ENCODE measurements at places on chromosomes 2 and 18.

- DNase-seq: no peak
Observed at GRCh38 chr2:98512699-98513098, 68.0 kb downstream of the INPP4A start.

GRCh38 chr2:1269812-1270211 is 143.5 kb upstream of the TPO start:
- DNase-seq: no peak

DNA sequence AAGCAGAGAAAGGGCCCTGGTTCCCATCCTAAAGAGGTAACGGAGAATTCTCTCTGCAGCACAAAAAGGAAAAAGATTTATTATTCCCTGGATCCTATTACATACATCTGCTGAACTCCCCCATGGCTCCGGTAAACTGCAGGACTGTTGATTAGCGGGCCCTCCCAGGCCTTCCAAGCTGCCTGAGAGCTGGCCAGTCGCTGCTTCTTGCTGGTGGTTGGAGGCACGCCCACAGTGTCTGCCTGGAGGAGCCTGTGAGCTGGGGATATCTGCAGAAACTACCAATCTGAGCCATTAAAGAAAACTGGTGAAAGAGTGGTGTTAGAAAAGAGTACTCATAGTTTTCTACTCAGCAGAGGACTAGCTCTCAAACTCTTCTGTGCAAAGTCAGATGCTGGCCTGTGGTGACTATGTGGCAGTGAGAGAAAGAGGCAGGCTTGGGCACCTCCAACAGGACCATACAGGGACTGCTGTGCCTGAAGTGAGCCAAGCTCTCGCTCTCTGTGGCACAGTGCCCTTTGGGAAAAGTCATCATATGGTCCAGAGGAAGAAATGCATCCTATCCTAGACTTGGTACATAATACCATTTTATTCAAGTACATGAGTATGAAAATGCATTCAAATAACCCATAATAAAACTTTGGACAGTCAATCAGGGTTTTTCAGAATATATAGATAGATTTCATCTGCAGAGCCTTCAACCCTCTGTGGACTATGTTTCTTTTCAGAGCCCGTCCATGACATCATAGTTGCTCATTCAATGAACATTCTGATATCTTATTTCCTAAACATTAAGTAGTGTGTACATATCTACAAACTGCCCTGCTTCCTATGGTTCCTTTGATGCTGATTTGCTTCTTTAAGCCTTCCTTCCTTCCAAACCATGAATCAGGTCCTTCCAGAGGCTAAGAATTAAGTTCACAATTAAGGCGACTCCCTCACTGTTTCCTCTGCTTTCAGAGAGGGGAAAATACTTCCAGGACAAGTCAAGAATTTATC is 242.0 kb upstream of the LYPD1 start:
- DNase-seq: peak; percentile 38

DNA sequence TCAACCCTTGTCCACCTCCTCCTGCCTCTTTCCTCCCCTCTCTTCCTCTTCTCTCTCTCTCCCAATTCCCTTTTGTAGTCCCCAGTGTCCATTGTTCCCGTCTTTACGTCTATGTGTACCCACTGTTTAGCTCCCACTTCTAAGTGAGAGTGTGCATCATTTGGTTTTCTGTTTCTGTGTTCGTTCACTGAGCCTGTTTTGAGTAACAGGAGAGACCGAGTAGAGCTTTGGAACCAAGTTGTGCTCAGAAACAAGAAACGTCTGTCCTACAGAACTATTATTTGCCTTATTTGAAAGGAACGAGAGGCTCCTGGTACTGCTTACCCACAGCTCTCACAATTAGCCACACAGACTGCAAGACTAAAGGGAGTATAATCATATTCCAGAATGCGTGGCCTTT is 50.1 kb upstream of the MAPRE2 start:
- DNase-seq: no peak

DNA sequence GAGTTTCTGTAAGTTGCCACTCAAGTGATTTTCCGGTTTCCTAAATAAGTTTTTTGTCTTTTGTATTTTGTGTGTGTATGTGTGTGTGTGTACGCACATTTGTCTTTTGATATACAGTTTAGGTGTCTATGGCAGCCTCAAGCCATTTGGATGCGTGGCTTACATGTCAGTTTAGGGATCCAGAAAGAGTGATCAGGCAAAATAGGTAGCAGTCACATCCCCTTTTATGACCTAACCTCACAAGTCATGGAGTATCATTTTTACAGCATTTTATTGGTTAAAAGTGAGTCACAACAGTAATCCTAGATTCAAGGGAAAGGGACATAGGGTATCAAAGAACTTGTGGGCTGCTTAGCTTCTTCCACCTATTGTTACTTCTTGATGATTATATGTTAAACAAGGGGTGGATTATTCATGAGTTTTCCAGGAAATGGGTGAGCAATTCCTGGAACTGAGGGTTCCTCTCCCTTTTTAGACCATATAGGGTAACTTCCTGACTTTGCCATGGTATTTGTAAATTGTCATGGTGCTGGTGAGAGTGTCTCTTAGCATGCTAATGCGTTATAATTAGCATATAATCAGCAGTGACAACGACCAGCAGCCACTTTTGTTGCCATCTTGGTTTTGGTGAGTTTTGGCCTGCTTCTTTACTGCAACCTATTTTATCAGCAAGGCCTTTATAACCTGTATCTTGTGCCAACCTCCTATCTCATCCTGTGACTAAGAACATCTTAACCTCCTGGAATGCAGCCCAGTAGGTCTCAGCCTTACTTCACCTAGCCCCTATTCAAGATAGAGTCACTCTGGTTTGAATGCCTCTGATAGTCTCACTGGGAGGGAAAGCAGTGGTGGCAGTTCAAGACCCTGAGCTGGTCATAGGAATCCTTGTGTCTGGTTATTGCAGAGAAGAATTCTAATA is 8.6 kb upstream of the SOCS6 start:
- no peak for DNase-seq

GRCh38 chr2:196980001-196980400 is 53.5 kb upstream of the PGAP1 start:
- DNase-seq: no peak

DNA sequence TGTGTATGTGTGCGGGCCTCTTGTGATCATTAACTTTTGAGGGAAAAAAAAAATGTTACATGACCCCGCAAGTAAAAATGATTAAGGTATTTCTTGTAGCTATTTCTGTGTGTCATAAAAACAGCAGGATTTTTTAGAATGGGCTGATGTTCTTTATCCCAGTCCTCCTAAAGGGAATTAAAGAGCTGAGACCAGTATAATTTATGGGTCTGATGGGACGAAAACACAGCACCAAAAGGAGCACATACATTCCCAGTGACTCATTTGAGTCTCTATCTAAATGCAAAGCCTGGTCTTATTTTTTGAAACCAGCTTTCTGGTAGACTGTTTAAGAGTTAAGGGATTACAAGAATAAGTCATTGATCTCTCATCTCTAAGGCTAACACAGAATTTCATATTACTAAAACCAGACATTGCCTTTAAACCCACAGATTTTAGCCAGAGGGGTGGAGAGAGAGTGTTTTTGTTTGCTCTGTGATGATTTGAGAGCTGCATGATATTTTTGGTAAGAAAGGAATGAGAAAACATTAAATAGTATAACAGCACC is 342.3 kb upstream of the EPHA4 start:
- DNase-seq: no peak

DNA sequence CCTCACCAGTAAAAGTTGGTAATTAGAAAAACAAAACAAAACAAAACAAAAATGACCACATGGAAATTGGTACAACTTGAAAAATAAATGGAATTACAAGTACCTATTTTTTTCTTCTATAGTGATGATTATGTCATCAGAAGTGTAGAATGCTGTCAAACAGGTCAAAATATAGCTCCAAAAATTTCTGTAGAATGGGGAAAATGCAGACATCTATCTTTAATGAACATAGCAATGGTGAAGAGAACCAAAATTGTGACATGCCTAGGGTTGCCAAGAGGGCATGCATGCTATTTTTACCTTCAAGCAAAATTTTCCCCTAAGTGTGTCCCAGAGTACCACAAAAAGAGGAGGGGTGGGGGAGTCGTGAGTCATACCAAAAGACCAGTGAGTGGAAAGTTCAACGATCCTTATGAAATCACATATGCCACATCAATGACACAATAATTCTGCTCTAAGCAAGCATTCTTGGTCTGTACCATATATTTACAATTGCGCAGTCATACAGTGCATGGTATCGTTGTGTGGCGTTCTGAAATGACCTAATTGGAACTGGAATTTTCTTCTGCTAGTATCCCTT is 1436.4 kb downstream of the SUCLG1 start:
- no peak for DNase-seq

- DNase-seq: no peak
Observed at GRCh38 chr2:38254796-38255195, 122.3 kb downstream of the ATL2 start.

DNA sequence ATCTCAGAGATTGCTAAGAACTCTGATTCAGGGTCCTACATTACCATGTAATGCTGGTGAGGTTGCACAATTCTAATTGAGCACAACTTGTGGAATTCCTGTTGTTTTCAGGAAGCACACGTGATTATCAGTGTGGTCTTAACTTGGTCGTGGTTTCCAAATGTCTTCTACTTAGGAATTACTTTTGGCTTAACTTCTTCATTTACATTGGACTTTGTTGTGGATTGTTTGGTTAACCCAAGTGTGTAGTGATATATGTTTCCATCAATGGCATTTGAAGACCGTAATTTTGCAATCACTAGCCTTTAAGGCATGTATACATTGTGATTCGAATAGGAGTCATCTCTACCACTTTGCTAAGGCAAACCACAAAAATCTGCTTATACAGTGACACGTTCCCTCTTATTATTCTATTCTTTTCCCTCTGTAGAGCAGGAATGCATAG is 373.3 kb downstream of the IRS1 start:
- no peak for DNase-seq

DNA sequence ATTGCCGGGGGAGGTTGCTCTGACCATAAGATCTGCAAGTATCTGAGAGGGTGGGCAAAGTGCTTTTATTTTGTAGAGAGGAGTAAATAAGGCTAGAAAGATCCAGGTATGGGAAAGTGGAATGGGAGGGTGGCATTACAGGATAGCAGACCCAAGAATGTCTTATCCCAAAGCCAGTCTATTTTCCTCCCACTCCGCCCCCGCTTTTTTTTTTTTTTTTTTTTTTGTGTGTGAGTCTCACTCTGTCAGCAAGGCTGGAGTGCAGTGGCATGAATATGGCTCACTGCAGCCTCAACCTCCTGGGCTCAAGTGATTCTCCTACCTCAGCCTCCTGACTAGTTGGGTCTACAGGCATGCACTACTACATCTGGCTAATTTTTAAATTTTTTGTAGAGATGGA is 31.5 kb downstream of the ARID5A start:
- DNase-seq: no peak

DNA sequence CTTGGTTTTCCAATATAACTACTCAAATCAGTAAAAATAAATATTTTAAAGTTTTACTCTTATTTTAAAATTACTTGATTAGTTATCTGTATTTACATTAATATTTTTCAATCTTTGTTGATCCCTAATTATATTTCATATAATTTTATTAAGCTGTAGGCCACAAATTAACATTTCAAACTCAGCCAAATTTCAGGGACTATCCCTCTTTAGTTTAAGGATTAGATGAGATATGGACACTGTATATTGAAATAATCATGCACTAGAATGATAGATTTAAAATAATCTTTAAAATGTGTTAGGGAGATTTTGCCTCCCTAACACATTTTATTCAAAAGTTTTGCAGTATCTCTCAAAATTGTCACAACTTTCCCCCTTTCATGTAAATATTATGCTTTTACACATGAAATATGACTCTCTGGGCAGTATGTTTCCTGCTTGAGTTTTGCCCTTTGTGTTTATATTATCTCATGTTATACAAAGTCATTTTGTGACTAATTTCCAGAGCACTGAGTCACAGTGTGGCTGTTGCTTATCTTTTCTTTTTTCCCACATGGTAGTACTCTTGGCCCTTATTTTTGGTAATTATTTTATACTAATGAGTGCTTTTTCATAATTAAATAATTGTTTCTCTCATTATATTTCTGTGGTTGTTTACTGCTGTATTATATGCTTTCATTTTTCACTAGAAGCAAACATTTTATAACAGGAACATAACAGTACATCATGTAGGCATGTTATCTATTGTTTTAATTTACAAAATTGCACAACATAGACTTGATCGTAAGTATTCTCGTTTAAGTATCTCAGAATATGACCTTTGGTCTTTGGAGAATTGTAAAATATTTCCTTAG is 1.2 kb downstream of the TFPI start:
- DNase-seq: no peak

DNA sequence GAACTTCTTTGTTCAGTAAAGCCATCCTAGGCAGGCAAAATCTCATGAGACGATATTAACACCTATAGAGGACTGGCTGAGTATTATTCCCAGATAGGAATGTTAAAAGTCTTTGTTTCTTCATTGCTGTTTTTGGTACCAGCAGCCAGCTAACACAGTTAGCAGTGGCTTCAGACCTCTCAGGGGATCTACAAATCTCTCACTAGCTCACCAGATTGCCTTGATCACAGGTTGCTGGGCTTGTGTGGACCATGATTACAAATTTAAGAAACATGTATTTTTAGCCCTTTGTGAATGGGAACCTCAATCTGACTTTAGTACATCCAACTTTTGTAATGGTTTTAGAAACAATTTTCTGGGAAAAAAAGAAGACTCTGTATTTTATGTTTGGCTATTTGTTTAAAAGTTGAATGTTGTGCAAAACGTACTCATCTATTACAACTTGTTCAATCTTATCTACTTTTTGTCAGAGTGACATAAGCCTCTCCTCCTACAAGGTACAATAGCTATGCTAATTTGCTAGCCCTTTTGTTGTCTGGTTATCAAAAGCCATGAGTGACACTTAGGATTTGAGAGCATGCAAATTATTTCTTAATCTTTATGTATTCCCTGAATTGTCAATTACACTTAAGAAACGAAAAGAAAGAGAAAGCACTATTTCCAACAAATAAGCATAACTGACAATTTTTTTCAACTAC is 693.1 kb downstream of the ERBB4 start:
- no peak for DNase-seq

DNA sequence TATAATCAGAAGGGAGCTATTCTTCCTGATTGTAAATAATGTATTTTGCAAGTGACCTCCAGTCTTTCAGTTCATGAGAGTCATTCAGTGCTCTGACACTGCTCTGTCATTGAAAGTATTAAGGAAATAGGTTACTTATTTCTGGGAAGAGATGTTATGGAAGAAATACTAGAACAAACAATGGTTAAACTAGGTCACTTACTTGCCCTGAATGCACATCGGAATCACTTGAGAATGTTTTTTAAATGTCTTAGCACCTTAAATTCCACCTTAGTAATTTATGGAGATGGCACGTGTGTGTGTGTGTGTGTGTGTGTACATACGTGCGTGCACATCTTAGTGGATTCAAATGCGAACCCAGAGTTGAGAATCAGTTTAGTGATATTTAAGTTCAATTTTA is 126.6 kb upstream of the KCNH7 start:
- DNase-seq: no peak

DNA sequence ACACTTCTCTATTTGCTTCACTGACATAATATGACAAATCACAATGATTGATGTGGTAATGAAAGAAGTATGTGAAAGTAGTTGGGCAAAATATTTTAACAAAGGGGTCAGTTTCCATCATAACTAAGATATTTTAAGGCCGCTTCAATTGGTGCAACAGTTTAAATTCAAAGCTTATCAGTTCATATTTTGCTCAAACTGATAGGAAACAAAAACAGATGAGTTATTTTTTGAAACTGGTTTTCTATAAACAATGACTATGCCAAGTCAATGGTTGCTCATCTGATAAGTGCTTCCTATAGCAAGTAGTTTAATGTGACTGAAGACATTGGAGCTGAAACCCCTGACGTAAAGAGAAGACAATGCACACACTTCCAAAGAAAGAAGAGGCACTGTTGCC is 1290.7 kb downstream of the SUCLG1 start:
- DNase-seq: no peak
